ENCODE measurements at places on chromosomes 7 and 10.

DNA sequence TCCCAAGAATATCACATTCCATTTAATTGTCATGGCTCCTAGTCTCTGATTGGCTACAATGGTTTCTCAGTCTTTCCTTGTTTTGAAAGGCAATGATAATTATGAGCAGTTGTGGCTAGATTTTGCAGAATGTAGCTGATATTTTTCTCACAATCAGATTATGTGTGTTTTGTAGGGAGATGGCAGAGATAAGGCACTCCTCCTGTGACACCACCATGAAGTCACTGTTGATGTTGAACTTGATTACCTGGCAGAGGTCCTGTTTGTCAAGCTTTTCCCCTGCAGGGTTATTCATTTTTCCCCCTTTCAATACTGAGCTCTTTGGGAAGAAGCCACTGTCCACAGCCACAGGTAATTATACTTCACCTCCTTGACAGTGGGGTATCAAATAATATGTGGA lies 602.9 kb upstream of the PFKP start:
- H3K27me3 ChIP-seq: no peaks in the 10 kb centered on the region
- H3K4me1 ChIP-seq: no peaks in the 10 kb centered on the region
- H3K27ac ChIP-seq: no peak overlapping the region
- no peaks in the 10 kb centered on the region for H3K36me3 ChIP-seq
- DNase-seq: no peak

DNA sequence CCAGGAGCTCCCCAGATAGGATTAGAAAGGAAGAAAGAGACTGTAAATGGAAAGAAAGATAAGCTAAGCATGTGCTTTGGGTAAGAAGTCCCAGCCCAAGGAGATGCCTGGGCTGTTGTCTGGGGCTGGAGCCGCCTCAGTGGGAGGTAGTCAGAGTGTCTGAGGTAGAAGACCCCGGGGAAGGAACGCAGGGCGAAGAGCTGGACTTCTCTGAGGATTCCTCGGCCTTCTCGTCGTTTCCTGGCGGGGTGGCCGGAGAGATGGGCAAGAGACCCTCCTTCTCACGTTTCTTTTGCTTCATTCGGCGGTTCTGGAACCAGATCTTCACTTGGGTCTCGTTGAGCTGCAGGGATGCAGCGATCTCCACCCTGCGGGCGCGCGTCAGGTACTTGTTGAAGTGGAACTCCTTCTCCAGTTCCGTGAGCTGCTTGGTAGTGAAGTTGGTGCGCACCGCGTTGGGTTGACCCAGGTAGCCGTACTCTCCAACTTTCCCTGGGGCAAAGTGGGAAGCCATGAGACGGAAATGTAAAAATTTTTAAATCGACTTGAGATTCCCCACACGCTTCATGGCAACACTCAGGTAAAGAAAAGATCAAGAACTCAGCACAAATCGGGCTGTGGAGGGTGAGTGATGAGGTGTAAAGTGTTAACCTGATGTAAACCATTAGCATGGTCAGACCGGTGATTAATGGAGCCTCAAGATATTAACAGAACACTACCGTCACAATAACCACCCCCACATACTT lies 1.3 kb downstream of the HOXA1 start:
- no peak overlapping the region for H3K27ac ChIP-seq
- H3K27me3 ChIP-seq: peaks cover 8% of the 10 kb centered on the region
- H3K36me3 ChIP-seq: no peaks in the 10 kb centered on the region
- no peak for DNase-seq

GRCh38 chr10:125489731-125490130 lies 193.2 kb downstream of the TEX36 start:
- H3K4me1 ChIP-seq: no peaks in the 10 kb centered on the region
- no peaks in the 10 kb centered on the region for H3K36me3 ChIP-seq
- DNase-seq: no peak
- H3K4me3 ChIP-seq: no peak overlapping the region

GRCh38 chr7:157657741-157658740 lies 321.2 kb downstream of the DNAJB6 start:
- no peaks in the 10 kb centered on the region for H3K4me1 ChIP-seq
- H3K36me3 ChIP-seq: no peaks in the 10 kb centered on the region
- no peak overlapping the region for H3K27ac ChIP-seq
- no peak overlapping the region for H3K4me3 ChIP-seq
- DNase-seq: no peak
- no peaks in the 10 kb centered on the region for H3K27me3 ChIP-seq

DNA sequence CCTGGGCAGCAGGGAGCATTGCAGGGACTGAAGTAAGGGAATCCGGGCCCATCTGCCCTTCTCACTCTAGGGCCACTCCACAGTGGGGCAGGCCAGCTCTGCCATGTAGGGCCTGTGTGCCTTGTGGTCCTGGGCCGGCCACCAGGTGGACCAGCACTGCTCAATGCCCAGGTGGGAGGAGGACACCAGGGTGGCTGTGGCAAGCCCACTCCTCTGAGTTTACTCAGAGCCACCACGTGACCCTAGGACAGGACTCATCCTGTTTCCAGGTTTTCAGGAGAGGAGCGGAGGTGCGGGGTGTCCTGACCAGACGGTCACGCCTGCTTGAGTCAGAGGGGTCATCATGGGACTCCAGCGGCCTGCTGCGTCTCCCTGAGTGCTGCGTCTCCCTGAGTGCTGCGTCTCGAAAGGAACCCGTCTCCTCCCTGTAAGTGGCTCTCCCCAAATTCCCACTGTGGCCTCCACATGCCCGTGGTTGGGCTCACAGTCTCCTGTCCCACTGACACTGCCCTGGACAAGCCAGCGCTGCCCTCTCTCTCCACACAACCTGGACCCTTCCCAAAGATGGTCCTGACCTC lies 2.9 kb downstream of the CFAP46 start:
- no peaks in the 10 kb centered on the region for H3K36me3 ChIP-seq
- H3K27ac ChIP-seq: no peak overlapping the region
- no peak for DNase-seq

- H3K27me3 ChIP-seq: no peaks in the 10 kb centered on the region
- no peak overlapping the region for H3K27ac ChIP-seq
- no peak for DNase-seq
- H3K36me3 ChIP-seq: no peaks in the 10 kb centered on the region
- no peak overlapping the region for H3K4me3 ChIP-seq
Observed at GRCh38 chr7:16098585-16099179, 322.7 kb downstream of the CRPPA start.

GRCh38 chr7:136605532-136606329 lies 262.7 kb upstream of the CHRM2 start:
- no peaks in the 10 kb centered on the region for H3K27me3 ChIP-seq
- H3K4me1 ChIP-seq: no peaks in the 10 kb centered on the region
- no peak overlapping the region for H3K27ac ChIP-seq

GRCh38 chr7:45660201-45660900 lies 86.2 kb downstream of the ADCY1 start:
- H3K4me3 ChIP-seq: no peak overlapping the region
- no peaks in the 10 kb centered on the region for H3K36me3 ChIP-seq
- no peaks in the 10 kb centered on the region for H3K4me1 ChIP-seq
- no peak overlapping the region for H3K27ac ChIP-seq
- no peaks in the 10 kb centered on the region for H3K27me3 ChIP-seq

GRCh38 chr10:30857803-30858202 lies 173.9 kb downstream of the ZNF438 start:
- H3K27me3 ChIP-seq: no peaks in the 10 kb centered on the region
- no peak for DNase-seq
- no peak overlapping the region for H3K4me3 ChIP-seq
- no peaks in the 10 kb centered on the region for H3K4me1 ChIP-seq

- DNase-seq: no peak
- no peaks in the 10 kb centered on the region for H3K27me3 ChIP-seq
- H3K4me1 ChIP-seq: no peaks in the 10 kb centered on the region
- no peak overlapping the region for H3K4me3 ChIP-seq
Observed at GRCh38 chr7:68474661-68475216, 1123.5 kb upstream of the AUTS2 start.

DNA sequence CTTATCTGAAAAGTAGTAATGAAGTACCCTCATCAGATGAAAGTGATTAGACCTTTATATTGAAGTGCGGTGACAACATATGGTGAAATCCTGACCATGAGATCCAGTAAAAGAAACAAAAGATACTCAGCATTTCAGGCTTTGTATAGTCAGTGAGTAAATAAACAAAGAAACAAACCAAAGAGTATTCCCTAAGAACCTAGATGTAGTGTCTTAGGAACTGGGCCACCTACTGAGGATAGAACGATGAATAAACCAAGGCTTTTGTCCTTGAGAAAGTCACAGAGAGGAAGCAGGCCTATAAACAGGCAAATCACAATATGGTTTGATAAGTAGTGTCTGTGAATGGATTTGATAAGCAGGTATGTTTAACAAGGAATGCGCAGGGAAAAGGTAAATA lies 46.2 kb downstream of the ZNF277 start:
- no peak overlapping the region for H3K4me3 ChIP-seq
- no peaks in the 10 kb centered on the region for H3K27me3 ChIP-seq
- no peak for DNase-seq
- no peak overlapping the region for H3K27ac ChIP-seq

DNA sequence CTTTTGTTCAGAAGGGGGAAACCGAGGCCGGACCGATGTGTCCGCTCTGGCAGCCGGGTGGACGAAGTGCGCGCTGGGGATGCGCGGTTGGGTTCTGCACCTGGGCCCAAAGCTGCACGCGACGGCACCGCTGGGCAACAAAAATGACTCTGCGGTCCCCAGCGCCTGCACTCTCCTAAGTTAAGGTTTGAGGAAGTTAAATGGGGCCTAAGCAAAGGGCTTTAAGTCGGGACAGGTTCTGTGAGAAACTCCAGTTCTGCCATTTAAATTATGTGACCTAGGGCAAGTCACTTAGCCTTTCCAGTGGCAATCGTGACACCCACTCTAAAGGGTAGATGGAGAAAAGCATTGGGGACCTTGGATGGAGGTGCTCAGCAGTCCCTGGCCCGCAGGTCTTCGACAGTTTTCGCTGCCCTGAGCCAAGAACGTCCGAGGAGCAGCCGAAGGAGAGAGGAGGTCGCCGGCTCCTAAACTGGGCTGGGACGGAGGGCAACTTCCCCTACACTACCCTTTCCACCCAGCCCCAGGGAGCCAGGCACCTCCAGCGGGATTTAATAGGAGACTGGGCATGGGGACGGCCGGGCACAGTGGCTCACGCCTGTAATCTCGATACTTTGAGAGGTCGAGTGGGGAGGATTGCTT lies 534 bp upstream of the ACBD5 start:
- DNase-seq: no peak
- H3K4me1 ChIP-seq: no peaks in the 10 kb centered on the region
- peak overlapping the region; percentile 94 for H3K27ac ChIP-seq
- H3K4me3 ChIP-seq: peak overlapping the region; percentile 62
- H3K36me3 ChIP-seq: peaks cover 11% of the 10 kb centered on the region
